ENCODE measurements at places on chromosomes 3 and 15.

GRCh38 chr3:105553851-105554250, 187.1 kb downstream of the ALCAM start:
- DNase-seq: no peak

- DNase-seq: peak; percentile 38
These were observed 20.7 kb upstream of the FEM1B start for GRCh38 chr15:68256675-68257450.

DNA sequence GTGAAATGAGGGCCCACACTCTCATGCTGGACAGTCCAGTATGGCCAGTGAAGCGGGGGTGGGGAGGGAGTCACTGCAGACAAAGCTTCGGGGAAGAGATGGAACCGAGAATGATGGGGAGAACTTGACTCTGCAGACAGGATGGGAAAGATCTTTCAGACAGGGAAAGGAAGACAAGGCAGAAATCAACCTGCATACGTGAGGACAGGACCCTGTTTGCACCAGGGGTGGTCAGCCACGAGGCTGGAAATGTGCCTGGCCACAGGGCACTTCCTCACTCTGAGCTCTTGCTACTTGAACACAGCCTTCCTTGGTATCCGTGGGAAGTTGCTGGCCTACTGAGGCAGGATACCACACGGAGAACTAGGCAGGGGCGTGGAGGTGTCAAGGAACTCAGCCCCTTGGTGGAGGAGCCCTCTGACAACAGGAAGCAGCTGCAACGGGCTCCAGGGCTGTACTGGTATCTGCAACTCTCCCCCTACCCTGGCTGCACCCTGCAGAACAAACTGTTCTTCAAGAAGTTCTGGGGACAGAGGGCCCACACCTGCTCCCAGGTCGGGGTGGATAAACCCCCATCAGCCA, 9.3 kb upstream of the SRP14 start:
- no peak for DNase-seq

GRCh38 chr15:82140886-82141285, 95.1 kb upstream of the MEX3B start:
- no peak for DNase-seq

GRCh38 chr3:68571321-68571720, 361.0 kb downstream of the TAFA4 start:
- no peak for DNase-seq

GRCh38 chr15:49814709-49815108, 193.9 kb downstream of the DTWD1 start:
- DNase-seq: no peak

DNA sequence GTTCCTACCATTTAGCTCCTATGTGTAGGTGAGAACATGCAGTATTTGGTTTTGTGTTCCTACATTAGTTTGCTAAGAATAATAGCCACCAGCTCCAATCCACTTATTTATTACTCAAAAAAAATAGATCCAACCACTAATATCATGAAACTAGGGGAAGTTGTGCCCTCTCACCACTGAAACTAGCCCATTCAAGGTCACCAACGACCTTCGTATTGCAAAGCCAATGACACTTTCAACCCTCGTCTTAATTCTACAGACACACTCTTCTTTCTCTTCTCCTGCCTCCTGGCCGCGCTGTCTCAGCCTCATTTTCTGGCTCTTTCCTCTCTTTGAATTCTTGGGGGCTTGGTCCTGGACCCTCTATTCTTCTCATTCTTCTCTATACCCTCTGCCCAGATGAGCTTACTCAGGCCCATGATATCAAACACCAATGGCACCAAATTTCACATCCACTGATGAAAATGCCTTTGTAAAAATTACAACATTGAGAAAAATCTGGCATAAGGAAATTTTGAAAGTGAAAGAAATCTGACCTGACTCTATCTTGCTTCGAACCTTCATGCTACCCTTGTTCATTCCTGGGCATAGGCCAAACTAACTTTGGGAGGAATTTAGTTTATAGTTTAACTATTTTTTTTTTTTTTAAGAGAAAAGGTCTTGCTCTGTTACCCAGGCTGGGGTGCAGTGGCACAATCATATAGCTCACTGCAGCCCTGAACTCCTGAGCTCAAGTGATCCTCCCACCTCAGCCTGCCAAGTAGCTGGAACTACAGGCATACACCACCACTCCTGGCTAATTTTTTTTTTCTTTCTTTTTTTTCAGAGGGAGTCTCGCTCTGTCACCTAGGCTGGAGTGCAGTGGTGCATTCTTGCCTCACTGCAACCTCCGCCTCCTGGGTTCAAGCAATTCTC, 25.4 kb upstream of the LIMD1 start:
- no peak for DNase-seq

- no peak for DNase-seq
These were observed 237.7 kb upstream of the AGTR1 start for GRCh38 chr3:148459931-148460513.

GRCh38 chr3:25565807-25566206, 98.9 kb downstream of the TOP2B start:
- DNase-seq: no peak

DNA sequence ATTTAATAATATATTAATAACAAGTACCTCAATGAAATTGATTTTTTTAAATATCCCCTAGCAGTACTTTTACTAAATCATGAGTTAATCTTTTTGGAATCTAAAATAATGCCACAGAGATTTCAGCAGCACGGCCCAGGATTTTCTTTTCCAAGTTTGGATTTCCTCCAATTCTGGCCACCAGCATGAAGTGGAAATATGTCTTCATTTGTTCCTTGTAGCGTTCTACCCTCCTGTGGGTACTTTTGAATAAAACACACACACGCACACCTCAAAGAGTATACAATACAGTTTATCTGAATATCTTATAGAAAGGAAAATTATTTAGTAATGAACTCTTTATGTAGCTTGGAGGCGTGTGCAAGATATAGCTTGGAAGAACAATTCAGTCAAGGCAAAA, 125.1 kb upstream of the STT3B start:
- no peak for DNase-seq

GRCh38 chr3:143419611-143420010, 300.0 kb downstream of the CHST2 start:
- no peak for DNase-seq

- DNase-seq: no peak
These were observed 11.0 kb downstream of the NDUFB5 start for GRCh38 chr3:179615458-179616173.

- DNase-seq: no peak
These were observed 16.4 kb upstream of the HHATL start for GRCh38 chr3:42719002-42719401.

GRCh38 chr3:44762690-44763089, 1.1 kb downstream of the KIF15 start:
- no peak for DNase-seq
